NCI-H510A treated with DMSO at 0.1 percent for 48 hours (cell line): ENCODE measurements at places on chromosomes 1 and 21.

- peak; percentile 34 for DNase-seq
Observed at GRCh38 chr21:33299181-33299752, 25.5 kb upstream of the IFNAR1 start.

DNA sequence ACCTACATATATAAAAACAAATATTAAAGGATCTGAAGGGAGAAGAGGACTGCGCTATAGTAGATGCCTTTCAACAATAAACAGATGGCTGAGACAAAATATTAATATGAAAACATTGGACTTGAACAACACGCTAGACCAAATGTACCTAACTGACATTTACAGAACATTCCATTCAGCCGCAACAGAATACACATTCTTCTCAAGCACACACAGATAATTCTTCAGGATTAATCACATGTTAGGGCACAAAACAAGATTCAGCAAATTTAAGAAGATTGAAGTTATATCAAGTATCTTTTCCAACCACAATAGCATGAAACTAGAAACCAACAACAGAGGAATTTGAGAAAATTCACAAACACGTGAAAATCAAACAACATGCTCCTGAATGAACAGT is 741.4 kb downstream of the ADGRL2 start:
- no peak for DNase-seq

- no peak for DNase-seq
Observed at GRCh38 chr1:31815752-31816500, at the start of gene SPOCD1. TSS of gene SPOCD1 (minus strand) at chr1:31816022. CDS start at chr1:31815333, 689 bp downstream.

DNA sequence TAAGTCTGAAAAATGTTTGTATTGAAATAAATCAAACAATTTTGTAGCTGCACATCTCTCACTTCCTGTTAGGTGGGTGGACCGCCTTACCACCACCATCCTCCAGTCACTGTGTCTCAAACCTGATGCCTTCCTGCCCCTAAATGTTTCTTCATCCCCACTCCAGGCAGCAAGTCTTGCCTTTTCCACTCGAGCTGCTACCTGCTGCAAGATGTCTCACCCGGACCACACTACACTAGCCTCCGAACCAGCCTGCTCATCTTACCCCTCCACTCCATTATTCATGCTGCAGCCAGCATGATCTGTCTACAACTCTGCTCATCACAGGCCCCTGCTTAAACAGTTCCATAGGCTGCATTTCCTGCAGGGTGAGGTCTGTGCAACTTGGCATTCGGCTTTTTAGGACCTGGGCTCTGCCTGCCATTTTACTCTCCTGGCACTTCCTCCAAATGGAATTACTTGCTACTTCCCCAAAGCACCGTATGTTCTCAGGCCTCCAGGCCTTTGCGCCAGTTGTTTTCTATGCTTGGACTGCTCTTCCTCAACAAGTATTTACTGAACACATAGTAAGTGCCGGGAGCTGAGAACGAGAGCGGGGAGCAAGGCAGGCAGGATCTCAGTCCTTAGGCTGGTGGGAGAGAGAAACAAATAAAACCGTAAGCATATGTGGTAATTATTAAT is 5.2 kb upstream of the SF3A3 start:
- no peak for DNase-seq

- DNase-seq: peak; percentile 99
Observed at GRCh38 chr1:6245869-6246496, 2.0 kb downstream of the HES3 start.

GRCh38 chr1:65254320-65255034 is 54.9 kb upstream of the DNAJC6 start:
- DNase-seq: peak; percentile 90

DNA sequence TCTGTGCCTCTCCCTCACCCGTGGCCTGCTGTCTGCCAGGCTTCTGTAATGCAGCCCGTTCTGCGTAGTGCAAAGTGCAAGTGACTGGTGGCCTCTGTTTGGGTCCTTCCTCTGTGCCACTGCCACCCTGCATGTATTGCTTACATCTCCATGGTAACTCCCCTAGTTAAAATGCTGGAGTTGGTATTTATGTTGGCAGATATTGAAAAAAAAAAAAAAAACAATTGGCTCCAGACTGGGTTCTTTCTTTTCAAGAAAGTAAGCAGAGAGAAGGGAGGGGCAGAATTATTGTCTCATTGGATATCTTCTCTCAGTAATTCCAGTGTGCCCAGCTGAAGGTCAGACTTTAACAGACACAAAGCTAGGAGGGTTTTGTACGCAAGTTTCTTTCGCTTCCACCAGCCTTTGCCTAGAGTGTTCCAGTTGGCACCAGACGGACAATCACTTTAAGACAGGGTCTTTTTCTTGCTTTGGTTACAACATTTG is 242.3 kb downstream of the PBX1 start:
- DNase-seq: no peak

GRCh38 chr1:71364236-71364635 is 283.4 kb upstream of the ZRANB2 start:
- no peak for DNase-seq

- DNase-seq: no peak
Observed at GRCh38 chr1:247378334-247379073, 37.5 kb upstream of the NLRP3 start.

DNA sequence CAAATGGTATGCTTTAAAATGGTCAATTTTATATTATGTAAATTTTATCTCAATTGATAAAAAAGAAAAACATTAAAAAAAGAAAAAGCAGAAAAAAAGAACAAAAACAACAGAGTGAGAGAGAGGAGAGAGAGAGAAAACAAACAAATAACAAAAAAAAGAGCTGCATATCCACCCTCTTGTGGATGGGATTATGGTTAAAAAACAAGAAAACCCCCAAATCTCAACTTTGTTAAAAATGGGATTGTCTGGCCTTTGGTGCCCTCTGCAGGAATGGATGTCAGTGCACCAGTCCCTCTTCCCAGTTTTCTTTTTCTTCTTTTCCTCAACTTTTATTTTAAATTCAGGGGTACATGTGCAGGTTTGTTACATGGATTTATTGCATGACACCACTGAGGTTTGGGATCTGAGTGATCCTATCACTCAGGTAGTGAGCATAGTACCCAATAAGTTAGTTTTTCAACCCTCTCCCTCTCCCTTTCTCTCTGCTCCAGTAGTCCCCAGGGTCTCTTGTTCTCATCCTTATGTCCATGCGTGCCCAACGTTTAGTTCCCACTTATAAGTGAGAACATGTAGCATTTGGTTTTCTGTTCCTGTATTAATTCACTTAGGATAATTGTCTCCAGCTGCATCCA is 28.1 kb downstream of the RNF187 start:
- DNase-seq: no peak

DNA sequence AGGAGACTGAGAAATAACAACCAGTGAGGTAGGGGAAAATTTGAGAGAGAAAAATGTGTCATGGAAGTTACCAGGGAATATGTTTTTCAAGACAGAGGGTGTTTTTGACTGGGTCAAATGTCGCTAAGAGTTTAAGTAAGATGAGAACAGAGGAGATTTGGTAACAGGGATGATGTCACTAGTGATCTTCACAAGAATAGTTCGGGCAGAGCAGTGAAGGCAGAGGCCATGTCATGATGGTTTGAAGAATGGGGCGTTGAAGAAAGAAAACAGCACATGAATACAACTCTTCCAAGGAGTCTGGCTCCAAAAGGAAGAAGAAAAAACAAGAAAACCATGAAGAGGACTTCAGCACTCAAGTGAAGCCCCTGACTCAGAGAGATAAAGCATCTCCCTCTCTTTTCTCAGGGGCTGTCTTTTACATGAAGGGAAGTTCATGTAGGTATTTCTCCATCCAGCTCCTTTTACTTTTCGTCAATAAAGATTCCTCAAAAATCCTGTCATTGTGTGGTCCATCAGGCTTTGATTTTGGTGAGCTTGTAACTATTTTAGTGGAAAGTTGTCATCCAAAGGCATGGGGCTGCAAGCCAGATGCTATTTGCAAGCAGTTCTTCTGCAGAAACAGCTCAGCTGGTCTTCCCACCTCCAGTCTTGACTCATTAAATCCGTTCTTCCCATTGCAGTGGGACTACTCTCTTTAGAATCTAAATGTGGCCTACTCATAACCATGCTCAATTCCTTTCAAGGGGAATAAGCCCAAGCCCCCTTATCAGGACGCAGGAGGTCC is 397.3 kb downstream of the LMX1A start:
- no peak for DNase-seq

DNA sequence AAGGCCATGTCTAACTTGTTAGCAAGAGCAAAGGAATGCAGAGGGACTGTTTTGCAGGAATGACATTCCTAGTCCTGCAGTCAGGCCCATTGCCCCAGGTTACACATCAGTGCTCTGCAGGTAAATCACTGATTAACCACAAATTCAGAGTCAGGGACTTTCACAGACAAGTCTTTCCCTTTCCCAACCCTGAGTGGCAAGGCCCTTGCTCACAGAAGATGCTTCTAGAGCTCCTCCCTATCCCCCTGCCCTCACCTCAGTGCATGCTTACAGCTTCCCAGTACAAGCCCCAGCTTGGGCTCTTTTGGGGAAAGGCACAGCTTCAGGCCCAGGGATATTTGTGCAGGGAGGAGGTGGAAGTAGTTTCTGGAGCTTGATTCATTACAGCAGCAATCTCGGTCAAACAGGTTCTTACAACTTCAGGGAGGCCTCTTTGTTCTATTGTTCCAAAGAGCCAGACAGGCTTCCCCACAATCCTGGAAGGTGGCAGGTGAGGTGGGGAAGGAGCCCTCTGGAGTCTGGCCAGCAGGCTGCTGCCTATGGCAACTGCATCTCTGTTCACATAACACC is 53.9 kb downstream of the CASQ2 start:
- peak; percentile 46 for DNase-seq

- no peak for DNase-seq
Observed at GRCh38 chr1:156268336-156268735, 14.3 kb downstream of the SMG5 start.

- DNase-seq: no peak
Observed at GRCh38 chr1:7103361-7103782, 318.1 kb downstream of the CAMTA1 start.

- DNase-seq: no peak
Observed at GRCh38 chr21:16154951-16155635, 425.3 kb downstream of the USP25 start.

- no peak for DNase-seq
Observed at GRCh38 chr1:45412899-45413298, 72.7 kb upstream of the MUTYH start.

DNA sequence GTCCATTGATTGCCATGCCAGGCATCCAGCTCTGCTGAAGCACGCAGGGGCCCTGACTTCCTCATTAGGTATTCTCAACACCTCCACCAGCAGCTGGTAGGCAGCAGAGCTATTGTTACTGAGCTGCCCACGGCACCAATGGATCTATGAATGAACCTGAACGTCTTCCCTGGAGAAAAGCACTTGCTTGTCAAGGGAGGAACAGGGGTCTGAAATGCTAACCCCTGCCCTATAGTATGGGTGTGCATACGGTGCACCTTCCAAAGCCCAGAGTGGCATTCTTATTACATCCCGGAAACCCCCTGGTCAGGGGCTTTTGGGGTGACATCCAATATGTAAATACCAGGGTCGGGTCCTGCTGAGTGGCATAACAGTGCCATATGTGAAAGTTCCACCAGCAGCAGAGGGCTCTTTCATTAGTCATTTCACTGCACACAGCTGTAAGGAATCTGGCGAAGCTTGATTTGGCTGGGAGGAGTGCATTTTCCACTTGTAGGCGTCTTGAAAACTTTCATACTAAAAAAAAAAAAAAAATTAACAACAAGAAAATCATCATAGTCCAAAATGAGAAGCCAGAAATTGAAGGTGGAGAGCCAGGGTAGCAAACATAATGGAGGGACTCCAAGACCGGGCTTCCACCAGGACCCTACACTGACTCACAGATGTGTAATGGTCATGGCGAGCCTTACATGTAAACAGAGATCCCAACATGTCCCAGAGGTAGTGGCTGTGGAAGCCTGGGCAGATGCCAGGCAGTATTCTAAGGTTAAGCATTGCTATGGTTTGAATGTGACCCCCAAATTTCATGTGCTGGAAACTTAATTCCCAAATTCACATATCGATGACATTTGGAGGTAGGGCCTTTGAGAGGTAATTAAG is 58.8 kb upstream of the PRDX6 start:
- no peak for DNase-seq

DNA sequence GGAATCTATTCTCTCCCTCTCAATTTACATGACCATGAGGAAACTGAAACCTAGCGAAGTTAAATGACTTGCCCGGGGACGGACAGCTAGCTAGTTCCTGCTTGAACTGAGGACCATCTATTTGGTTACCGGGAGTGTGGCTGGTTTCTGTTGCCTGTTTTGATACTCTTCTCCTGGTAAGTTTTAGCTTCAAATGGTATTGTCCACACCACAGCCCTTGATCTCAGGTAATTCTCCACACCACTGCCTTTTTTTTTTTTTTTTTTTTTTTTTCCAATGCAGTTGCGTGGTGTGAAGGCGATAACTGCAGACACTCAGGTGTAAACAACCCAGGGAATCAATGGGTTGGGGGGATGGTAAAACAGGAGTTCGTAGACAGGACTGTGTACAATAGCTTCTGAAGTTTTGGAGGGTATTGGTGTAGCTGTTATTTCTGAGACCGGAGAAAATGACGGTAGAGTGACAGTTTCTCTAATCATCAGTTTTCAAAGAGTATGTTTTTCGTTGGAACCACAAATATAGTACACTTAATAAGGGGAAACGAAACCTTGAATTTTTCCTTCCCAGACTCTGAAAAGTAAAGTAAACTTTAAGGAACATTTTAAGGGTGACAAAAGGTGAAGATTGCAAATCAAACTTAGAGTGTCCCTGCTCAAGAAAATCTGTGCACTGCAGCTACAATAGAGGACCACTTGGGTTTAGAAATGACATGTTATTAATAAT is 125.3 kb upstream of the CACYBP start:
- peak; percentile 64 for DNase-seq

DNA sequence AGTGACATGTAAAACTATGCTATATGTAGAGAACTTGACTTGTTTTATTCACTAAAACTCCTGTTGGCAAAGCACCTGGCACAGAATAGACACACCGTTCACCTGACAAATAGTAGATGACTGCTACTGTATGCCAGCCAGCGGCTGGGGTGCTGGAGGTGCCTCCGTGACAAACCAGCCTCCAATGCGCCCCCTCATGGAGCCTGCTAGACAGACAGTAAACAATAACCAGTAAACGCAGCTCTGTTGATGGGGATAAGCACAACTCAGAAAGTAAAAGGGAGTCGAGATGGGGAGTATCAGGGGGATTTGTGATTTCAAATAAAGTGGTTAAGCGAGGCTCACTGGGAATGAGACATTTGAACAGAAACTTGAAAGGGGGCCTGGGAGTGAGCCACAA is 107.2 kb downstream of the PRDM2 start:
- peak; percentile 39 for DNase-seq
